ENCODE measurements at places on chromosomes 12 and 14. TPM values are rescaled to one million over a fixed set of nuclear protein-coding genes. Genes with fewer than 3 reads are reported as not detected.
A peak's percentile ranks its signal among the peaks of the same experiment; 100 is the strongest.

GRCh38 chr12:120678572-120678971 is 8.4 kb upstream of the MLEC start:
- H3K27ac ChIP-seq: peak overlapping the region; percentile 35
- no peak for DNase-seq
- peaks cover 7% of the 10 kb centered on the region for H3K4me1 ChIP-seq
- H3K27me3 ChIP-seq: no peaks in the 10 kb centered on the region
- no peak overlapping the region for H3K4me3 ChIP-seq

Gene RFX4
- polyA plus RNA-seq: 0.13 TPM

- peak; percentile 33 for DNase-seq
- H3K4me1 ChIP-seq: peaks cover 2% of the 10 kb centered on the region
- H3K4me3 ChIP-seq: no peak overlapping the region
Measured at GRCh38 chr12:19575337-19576243, 136.3 kb downstream of the AEBP2 start.

DNA sequence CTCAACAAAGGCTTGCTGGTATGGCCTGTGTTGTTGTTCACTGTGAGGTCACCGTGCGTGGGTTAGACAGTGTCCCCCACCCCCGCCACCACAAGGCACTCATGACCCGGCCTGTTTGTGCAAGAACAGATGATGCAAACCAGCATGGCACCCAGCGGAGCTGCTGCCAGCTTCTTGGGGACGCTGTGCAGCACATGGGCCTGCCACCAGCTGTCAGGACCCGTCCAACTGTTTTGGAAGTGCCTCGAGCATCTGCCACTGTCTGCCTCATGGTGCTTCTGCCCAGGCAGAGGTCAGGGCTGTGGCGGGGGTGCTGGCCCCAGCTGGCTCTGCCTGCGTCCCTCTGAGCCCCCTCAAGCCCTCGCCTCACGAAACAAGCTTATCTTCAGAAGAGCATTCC is 1.5 kb downstream of the ASB2 start:
- H3K27me3 ChIP-seq: no peaks in the 10 kb centered on the region
- no peak for DNase-seq
- no peaks in the 10 kb centered on the region for H3K36me3 ChIP-seq
- peak overlapping the region; percentile 34 for H3K4me3 ChIP-seq

Gene RAP1B
- polyA plus RNA-seq: 253 TPM

DNA sequence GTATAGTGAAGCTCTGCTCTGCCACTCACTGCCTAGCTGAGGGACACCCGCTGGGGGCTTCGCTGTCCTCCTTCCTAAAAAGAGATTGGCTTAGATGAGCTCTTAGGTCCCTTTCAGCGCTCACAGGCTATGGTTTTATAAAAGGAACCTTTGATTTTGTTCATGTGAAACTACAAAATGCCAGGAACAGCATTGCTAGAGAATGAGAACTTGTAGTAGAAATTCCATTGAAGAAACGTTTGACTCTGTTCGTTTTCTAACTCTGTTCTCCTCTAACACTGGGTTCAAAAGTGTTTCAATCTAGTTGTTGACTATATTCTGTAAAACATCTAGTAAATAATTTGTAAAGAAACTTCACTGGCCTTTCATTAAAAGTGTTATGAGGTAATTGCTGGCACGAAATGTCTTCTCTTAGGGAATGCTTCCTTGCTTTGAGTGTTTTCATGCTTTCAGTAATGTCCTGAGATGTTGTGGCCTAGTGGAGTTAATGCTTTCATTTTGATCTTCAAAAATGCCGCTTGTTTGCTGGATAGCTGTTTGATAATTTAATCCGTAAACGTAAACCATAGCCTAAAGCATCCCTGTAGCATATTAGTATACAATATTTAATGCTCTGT is 1.6 kb downstream of the MARK3 start:
- no peaks in the 10 kb centered on the region for H3K36me3 ChIP-seq
- H3K4me3 ChIP-seq: peak overlapping the region; percentile 76
- H3K27me3 ChIP-seq: peaks cover 1% of the 10 kb centered on the region
- H3K27ac ChIP-seq: peak overlapping the region; percentile 99
- H3K4me1 ChIP-seq: peaks cover 6% of the 10 kb centered on the region

Gene CABP1
- 0.70 TPM for polyA plus RNA-seq

GRCh38 chr14:32077081-32078022 is at the start of gene ARHGAP5:
TSS of gene ARHGAP5 (plus strand) at chr14:32077304. CDS start at chr14:32090670, 13,366 bp downstream.
- H3K27me3 ChIP-seq: no peaks in the 10 kb centered on the region
- peak within 1 kb of the TSS; percentile 93 for H3K4me3 ChIP-seq
- H3K4me1 ChIP-seq: peaks cover 12% of the 10 kb centered on the region
- DNase-seq: peak; percentile 26
- no peaks in the 10 kb centered on the region for H3K36me3 ChIP-seq
- H3K27ac ChIP-seq: peak within 1 kb of the TSS; percentile 100

Gene LRRK2
- 2.8 TPM for polyA plus RNA-seq

DNA sequence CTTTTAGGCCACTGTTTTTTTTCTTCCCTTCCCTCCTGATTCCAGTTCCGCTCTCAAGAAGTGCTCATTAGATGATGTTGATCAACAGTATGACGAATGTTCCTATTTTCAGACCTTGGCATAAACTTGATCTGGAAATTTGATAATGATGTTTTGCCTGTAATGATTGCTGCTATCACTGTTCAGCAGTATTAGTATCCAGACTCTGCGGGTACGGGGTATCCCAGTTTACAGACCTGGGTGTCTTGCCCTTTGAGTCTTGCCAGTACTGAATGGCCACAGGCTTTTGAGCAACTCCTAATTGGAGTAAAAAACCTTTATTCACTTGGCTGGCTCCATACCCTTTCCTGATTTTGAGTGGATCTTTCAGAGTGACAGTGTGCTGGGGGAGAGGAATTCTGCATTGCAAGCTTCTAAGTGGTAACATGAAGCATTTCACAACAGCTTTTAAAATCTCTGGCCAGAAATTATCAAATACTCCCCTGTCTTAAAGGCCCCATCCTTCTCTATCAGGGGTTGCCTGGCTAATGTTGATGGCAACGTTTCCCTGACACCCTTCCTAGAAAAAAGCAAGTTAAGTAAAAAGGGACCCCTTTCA is 5.9 kb upstream of the ASB8 start:
- no peak overlapping the region for H3K4me3 ChIP-seq
- no peaks in the 10 kb centered on the region for H3K36me3 ChIP-seq

- peak; percentile 50 for DNase-seq
- peak overlapping the region; percentile 71 for H3K27ac ChIP-seq
- no peak overlapping the region for H3K4me3 ChIP-seq
- no peaks in the 10 kb centered on the region for H3K27me3 ChIP-seq
- H3K4me1 ChIP-seq: peaks cover 36% of the 10 kb centered on the region
- peaks cover 17% of the 10 kb centered on the region for H3K36me3 ChIP-seq
Measured at GRCh38 chr14:50335989-50336824, 24.1 kb downstream of the DMAC2L start.

All from large intestine (tissue), 12 donors.